ENCODE measurements at places on chromosomes 3 and 15.

DNA sequence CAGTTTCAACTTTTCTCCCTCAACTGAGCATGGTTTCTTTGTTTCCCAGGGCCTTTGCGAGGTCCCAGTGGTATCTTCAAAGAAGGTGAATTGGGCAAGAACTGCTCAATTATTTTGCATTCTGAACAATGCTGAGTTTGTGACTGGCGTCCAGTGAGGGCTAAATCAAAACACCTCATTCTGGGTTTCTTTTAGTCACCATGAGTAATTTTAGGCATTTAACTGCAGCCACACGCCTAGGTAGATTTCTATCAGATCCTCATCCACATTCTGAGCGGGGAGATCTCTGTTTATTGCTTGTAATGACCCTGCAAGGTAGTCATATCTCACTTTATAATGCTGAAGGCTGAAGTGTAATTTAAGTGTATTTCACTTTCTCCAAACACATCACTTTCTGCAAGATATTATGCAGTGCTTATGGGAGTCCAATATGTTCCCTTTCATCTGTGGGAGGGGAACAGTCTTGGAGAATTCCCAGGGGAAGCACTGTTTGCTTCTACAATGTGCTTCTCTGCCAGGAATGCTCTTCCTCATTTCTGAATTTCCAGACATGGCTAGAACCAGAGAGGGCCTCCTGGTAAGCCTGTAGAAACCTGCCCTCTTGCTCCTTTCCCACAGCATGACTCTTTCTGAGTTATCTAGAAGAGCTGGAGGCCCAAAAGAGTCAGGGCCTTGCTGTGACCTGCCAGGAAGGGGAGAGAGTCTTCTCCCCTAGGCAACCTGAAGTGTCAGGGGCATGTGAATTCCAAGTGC lies 91.7 kb downstream of the FRMD4B start:
- no peak for DNase-seq

- no peak for DNase-seq
Measured at GRCh38 chr3:126125341-126125740, 41.4 kb upstream of the SLC41A3 start.

GRCh38 chr3:47343471-47343971 lies 37.3 kb upstream of the PTPN23 start:
- DNase-seq, result no peak

GRCh38 chr15:92393071-92393979 lies at the start of gene ST8SIA2:
Gene ST8SIA2, plus strand, starts transcription at chr15:92393881. Its CDS starts 184 bp downstream, at chr15:92394065.
- DNase-seq, result no peak

- DNase-seq, result no peak
Measured at GRCh38 chr3:85785766-85786165, 827.0 kb downstream of the CADM2 start.

DNA sequence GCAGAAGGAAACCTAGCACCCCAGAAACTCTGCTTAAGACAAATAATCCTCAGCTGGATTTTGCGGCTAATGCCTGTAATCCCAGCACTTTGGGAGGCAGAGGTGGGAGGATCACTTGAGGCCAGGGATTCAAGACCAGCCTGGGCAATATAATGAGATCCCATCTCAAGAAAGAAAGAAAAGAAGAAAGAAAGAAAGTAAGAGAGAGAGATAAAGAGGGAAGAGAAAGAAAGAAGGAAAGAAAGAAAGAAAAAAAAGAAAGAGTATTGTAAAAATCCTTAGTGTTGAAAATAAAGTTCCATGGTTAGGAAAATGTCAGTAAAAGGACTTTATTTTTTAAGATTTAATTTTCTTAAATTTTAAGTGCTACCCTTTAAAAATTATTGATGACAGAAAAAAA lies 54.9 kb upstream of the LRRFIP2 start:
- no peak for DNase-seq

DNA sequence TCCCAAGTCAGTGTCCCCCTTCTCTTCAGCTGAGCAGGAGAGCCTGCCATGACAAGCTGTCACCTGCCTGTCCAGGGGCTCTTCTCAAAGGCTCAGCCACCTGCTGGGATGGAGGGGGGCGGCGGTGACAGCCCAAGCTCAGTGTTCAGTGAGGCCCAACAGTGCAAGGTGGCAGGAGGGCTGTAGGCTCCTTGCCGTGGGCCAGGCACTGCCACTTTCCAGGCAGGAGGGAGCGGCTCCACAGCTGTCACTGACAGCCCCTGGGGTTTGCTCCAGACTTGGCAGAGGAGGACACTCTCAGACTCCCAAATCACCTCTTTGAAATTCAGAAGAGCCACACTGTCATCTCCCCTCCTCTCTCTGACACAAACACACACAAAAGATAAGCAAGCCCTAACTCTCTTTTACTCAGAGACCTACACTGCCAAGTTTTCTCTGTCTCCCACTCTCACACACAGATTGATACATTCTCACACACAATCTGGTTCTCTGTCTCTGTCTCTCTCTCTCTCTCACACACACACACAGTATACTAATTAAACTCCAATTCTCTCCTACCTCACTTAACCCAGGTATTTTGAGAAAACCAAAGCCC lies 443.3 kb downstream of the EPHB1 start:
- DNase-seq, result no peak

- no peak for DNase-seq
Measured at GRCh38 chr3:113262304-113262665, 50.9 kb downstream of the BOC start.

GRCh38 chr15:31397851-31398661 lies 71.4 kb downstream of the KLF13 start:
- no peak for DNase-seq

DNA sequence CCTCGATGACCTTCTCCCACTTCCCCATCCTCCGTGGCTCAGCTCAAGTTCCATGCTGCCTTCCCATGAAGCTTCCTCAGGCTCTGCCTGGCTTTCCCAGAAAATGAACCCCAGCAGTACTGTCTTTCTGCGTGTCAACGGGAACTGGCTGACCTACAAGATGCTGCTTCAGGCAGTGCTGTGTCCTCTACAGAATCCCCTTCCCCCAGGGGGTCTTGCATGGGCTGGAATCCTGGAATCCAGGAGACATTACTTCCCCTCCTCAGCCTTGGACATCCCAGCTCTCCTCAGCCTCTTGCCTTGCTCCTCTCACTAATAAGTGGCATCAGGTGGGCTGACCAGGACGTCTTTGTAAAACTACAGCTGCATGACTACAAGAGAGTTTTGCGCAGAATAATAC lies 5.4 kb downstream of the CCDC12 start:
- no peak for DNase-seq

DNA sequence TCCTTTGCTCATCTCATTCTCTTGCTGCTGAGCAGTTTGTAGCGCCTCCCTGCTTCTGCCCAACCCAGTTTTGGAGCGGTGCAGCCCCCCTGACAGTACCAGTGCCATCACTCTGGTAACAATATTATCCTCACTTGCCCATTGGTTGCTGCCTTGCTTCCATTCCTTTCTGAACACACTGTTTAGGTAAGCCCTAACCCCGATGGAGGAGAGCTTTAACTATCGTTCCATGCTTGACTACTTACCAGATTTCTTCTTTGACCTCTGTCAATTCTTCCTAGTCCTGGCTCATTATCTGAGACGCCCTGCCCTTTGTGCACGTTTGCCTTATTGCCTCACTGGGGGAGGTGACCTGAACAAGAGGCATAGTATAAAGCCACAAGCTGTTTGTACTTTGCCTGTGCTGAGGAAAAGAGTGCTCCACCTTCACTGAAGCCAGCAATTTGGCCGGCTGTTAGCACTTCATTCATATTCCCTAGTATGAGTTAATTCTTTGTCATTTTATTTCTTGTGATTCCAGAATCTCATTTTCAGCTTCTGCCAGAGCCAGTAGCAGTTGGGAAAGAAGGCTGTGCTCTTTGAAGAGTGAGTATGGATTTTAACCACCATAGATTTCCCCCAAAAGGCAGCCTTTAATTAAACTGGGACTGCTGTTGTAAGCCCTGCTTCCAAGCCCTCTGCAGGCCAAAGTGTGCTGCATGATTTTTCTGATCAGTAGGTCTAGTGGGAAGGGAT lies 11.9 kb downstream of the ABHD6 start:
- DNase-seq, result no peak

DNA sequence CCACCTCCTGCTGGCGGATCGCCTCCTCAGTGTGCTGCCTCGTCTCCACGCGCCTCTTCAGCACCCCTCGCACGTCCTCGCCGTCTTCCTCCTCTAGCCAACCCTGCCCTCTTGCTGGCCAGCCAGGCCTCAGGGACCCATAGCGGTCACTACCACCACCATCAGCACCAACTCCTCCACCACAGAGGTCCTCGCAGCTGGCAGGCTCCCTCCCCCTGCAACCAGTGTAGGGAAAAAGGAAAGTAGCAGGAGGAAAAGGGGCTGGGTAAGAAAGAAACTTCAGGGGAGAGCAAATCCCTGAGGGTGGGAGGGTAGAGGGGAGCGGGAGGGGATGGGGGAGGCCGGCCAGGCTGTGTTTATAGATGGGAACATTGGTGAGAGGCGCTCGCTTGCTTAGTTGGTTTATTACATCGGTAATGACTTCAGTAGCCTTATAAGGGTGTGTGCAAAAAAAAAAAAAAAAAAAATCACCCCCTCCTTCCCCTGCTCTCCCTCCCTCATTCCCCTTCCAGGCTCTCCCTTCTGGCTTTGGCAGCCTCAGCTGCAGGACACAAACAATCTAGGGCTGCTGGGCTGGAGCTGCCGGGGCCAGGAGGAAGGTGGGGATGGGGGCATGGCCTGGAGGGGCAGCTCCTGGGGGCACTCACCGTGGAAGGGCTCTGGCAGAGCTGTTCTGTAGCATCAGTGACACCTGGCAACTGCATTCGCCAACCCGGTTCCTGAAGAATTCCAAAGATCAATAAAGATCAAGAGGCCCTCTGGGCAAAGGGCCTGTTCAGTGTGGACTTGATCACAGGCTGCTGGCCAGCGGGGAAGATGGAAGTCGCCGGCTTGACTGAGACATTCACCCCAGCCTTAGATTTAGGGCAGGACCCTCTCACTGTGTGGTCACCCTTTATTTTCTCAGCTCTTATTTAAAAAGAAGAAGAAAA lies 116.2 kb upstream of the HACD2 start:
- no peak for DNase-seq

DNA sequence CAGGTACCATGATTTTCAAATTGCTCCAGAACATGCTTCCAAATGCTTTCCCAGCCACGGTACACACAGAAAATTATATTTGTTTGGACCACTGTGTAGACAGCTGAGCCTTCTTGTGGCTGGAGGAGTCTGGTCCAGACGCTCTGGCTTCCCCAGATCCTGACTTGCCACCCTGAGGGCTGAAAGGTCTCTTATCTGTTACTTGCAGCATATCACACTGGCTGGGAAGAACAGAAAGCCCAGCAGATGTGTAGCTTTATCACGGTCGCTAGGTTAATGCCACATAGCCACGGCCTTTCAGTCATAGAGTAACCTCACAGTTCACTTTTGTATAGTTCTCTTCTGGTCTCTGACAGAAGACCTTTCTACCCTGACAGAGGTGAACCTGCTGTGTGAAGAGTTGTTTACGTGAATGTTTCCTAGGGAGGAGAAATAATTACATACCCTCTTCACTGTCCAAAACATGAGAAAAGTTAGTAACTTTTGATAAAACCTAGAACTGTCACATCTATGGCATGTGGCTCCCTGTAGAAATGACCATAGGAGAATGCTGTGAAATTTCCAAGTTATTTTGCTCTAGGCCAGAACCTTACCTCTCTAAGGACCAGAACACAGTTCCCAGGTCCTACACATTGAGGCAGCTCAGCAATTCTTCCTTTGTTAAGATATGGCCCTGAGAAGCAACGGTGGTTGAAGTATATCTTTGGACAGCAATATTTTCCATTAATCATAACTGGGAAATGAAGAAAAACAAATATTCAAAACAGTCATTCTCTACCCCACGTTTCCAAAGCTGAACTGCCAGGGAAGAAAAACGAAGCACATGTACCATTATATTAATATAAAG lies 15.8 kb upstream of the STIMATE start:
- no peak for DNase-seq

DNA sequence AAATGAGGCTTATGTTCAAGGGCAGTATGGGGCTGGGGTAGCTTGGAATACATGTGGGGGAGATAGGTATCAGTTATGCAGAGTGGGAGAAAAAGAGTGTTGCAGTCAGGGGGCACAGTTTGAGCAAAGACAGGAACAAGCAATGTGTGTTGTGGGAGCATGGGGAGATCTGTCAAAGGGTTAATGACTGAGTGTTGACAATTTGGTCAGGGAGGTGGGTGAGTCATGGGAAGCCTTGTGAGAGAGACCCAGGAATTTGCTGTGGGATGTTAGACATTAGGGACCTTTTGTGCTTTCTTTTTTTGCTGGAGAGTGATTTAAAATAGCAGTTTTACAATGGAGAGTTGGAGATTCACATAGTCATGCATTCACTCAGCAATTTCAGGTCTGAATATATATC lies 221.6 kb upstream of the NR2E3 start:
- no peak for DNase-seq

- no peak for DNase-seq
Measured at GRCh38 chr3:127546970-127547733, 43.4 kb downstream of the TPRA1 start.

- DNase-seq, result no peak
Measured at GRCh38 chr3:117016378-117016777, 306.8 kb downstream of the TUSC7 start.

DNA sequence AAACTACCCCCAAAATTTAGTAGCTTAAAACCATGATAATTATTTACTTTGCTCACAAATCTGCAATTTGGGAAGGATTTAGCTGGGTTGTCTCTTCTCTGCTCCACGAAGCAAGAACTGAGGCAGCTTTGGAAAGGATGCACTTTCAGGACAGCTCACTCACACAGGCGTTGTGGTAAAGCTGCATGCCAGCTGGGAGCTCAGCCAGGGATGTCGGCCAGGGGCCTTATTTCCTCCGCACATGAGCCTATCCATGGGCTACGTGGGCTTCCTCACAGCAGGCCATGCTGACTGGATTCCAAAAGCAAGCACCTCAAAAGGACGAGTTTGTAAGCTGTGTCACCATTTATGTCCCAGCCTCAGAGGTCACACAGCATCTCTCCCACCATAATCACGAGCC lies 301.3 kb upstream of the IGF1R start:
- DNase-seq, result no peak

DNA sequence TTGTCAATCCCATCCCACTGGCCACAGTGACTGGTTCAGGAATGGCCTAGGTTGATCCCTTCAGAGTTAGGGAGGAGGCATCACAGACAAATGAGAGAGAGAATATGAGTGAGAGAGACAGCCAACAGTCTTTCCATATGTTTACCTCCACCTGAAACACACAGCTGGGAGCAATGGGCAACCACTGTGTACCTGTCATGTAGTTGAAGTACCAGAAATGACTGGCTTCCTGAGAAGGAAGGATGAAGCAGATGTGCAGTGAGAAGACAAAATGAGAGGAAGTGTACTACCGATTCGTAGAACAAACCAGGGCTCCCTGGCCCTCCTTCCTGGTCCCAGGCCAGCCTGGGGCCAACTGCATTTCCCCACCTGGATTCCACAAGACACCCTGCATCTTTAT lies 27.4 kb downstream of the SRGAP3 start:
- DNase-seq, result no peak

Measured in effector memory CD8-positive, alpha-beta T cell (primary cell).